Uterine smooth muscle cell (primary cell): ENCODE measurements at places on chromosomes 13 and 19. TPM values are rescaled to one million over a fixed set of nuclear protein-coding genes. Genes with fewer than 3 reads are reported as not detected.

The MARK4 gene
- 8.1 and 9.9 TPM in 2 replicates for total RNA-seq

The CEACAM8 gene
- total RNA-seq: not detected in 2 replicates

The ZNF208 gene
- 0.25 TPM in 1 of 2 replicates, not detected in the other for total RNA-seq

The DYRK1B gene
- 6.6 and 11.1 TPM in 2 replicates for total RNA-seq

The LILRB1 gene
- not detected in 2 replicates for total RNA-seq

The ENOX1 gene
- 4.2 and 7.4 TPM in 2 replicates for total RNA-seq

The PRODH2 gene
- not detected in 2 replicates for total RNA-seq

The FRY gene
- 13.6 and 50.4 TPM in 2 replicates for total RNA-seq

The PSG7 gene
- not detected in 2 replicates for total RNA-seq

The MYO16 gene
- total RNA-seq: under 0.01 TPM in 1 of 2 replicates, not detected in the other

The SLC46A3 gene
- 1.5 and 5.0 TPM in 2 replicates for total RNA-seq

The IFNL1 gene
- not detected in 2 replicates for total RNA-seq

The NLRP8 gene
- not detected in 2 replicates for total RNA-seq

The ATP4A gene
- not detected in 2 replicates for total RNA-seq

The ERICH6B gene
- not detected in 2 replicates for total RNA-seq

The CLEC17A gene
- total RNA-seq: 0.12 TPM in 1 of 2 replicates, not detected in the other

The DHDH gene
- total RNA-seq: not detected in 2 replicates

The SPRED3 gene
- total RNA-seq: 2.4 TPM in 2 replicates

The MAG gene
- not detected in 2 replicates for total RNA-seq

The ZNF723 gene
- total RNA-seq: under 0.01 TPM in 1 of 2 replicates, not detected in the other
